ENCODE measurements at places on chromosomes 5 and 9.

GRCh38 chr9:131503626-131504465, 1.1 kb downstream of the POMT1 start:
- DNase-seq: peak; percentile 69

DNA sequence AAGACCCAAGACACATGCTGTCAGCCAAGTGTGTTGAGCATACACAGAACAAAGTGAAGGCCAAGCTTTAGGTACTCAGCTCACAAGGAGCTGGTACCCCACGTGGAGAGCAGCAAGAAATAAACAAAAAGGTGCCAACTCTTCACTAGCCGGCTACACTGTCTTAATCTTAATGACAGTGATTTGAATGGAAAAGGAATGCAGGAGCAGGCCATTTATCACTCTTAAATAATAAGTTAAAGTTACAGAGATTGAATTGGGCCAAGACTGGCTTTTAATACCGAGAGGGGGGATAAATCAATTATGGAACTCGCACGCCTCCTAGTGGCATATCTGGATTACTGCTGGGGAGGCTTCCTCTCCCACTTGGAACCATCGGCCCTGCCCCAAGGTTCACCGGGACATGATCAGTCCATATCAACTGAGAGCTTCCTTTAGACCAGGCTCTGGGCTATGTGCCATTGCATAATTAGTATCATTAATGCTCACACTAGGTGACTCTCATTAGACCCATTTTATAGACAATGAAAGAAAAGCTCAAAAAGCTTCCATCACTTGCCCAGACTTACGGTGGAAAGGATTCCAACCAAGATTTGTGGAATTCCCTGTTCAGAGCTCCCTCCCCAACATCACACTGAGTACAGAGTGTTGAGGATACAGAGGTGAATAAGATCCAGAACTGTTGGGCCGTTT, 94.0 kb downstream of the ACTL7B start:
- DNase-seq: peak; percentile 3

- DNase-seq: no peak
Observed at GRCh38 chr9:78296201-78296892, 578 bp upstream of the PSAT1 start.

DNA sequence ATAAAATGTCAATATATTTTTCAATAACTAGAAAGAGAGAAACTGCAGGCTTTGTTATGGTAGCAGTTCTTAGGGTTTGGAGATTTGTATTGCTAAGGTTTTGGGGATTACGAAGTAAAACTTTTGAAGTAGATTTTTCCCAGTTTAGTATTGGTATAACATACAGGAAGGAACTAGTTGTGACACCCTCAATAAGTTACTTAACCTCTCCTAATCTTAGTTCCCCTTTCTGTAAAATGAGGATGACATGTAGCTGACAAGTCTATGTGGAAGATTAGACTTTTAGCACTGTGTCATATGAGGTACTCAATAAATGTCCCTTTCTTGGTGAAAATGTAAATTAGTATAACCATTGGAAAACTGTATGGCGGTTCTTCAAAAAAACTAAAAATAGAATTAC, 73.4 kb upstream of the ATG10 start:
- no peak for DNase-seq

GRCh38 chr9:84450029-84450428, 109.5 kb upstream of the SLC28A3 start:
- no peak for DNase-seq

DNA sequence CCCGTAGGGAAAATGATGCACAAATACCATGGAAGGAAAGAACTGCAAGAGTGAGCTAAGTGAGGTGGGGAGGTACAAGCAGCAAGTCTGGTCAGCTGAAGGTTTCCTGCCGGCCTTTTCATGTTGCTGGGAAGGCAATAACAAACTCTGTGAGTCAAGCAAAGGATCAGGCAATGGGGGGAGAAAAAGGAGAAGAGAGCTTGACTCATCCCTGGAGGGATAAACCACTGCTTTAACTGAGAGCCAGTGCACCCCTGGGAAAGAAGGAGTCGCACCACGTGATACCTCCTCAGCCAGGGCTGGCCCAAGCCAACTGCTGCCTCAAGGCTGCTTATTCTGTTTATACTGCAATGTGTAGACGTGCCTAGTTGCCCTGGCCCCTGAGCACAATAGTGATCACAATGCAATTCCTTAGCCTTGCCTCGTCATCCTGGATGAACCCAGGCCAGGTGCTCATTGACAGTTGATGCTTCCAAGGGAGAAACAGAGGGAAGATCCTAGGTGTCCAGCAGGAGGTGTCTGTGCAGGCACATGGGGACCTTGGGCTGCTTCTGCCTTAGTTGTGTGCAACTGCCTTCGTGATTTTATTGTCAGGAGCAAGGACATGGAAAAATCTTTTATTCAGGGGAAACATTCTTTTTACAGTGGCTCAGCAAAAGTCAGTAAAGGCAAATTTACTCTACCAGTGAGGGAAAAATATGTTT, 203.0 kb upstream of the TUT7 start:
- DNase-seq: no peak

- DNase-seq: no peak
Observed at GRCh38 chr9:95509851-95510708, 6.7 kb downstream of the PTCH1 start.

GRCh38 chr9:128415281-128415680, 5.4 kb upstream of the CERCAM start:
- no peak for DNase-seq

DNA sequence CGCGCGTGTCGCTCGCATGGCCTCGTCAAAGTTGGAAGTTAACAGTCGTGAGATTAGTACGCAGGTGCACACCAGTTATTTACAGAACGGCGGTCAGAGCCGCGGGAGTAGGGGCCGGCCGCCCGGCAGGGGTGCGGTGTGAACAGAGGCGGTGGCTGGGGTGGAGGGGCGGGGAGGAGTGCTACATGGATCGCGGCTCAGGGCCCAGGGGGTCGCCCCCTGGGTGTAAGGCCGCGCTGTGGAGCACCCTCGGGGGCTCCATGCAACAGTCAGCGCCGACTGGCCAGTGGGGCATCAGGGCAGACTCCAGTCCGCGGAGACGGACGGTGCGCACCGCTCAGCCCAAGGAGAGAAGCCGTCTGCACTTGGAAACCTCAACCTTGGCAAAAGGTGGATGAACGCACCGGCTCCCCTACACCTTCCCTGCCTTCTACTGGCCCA, 60.3 kb downstream of the ZNF354C start:
- no peak for DNase-seq

DNA sequence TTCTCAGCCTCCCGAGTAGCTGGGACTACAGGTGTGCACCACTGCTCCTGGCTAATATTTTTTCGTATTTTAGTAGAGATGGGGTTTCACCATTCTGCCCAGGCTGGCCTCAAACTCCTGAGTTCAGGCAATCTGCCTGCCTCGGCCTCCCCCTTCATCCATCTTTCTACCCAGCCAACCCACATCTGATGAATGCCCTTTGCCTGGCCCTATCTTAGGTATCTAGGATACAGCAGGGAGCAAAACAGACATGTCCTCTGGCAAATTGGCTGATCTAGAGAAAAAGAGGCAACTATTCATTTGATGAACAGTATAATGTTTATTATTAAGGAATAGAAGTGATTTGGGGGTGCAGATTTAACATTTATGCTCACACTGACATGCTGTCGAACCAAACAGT, 123.0 kb downstream of the TRIO start:
- DNase-seq: no peak

DNA sequence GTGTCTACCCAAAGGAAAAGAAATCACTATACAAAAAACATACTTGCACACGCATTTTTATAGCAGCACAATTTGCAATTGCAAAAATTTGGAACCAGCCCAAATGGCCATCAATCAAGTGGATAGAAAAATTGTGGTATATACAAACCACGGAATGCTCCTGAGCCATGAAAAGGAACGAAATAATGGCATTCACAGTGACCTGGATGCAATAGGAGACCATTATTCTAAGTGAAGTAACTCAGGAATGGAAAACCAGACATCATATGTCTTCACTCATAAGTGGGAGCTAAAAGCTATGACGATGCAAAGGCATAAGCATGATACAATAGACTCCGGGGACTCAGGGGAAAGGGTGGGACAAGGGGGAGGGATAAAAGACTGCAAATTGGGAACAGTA, 78.4 kb downstream of the ENC1 start:
- DNase-seq: no peak

All from stimulated activated CD8-positive, alpha-beta memory T cell treated with anti-CD3 and anti-CD28 coated beads, Interleukin-15, amount 100 ng/mL, for 48 hours (primary cell).